Stimulated activated CD8-positive, alpha-beta memory T cell treated with anti-CD3 and anti-CD28 coated beads, Interleukin-15, amount 100 ng/mL, for 4 hours (primary cell): ENCODE measurements at places on chromosomes 1 and 21.

- DNase-seq: no peak
Measured at GRCh38 chr1:47406966-47407365, 9.1 kb upstream of the FOXE3 start.

GRCh38 chr1:234927971-234928640 is 200.5 kb downstream of the TOMM20 start:
- DNase-seq: no peak

GRCh38 chr1:95146637-95147036 is 29.5 kb downstream of the TLCD4 start:
- DNase-seq: no peak

DNA sequence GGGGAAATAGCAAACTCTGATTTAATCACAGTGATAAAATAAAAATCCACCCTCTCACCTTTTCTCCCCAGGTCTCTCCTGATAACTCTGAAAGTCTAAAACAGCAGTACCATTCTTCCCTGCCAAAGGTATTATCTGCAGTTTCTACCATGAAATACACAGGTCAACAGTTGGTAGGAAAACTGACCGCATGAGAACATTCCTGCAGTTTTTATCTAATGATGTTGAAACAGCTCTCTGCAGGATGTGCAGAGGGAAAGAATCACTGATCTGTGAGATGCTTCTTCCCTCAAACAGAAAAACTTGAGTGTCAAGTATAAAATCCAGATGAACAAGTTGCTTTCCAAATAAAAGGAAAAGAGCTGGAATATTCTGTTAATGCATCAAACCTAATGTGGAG is 39.1 kb downstream of the KCNJ6 start:
- DNase-seq: no peak

DNA sequence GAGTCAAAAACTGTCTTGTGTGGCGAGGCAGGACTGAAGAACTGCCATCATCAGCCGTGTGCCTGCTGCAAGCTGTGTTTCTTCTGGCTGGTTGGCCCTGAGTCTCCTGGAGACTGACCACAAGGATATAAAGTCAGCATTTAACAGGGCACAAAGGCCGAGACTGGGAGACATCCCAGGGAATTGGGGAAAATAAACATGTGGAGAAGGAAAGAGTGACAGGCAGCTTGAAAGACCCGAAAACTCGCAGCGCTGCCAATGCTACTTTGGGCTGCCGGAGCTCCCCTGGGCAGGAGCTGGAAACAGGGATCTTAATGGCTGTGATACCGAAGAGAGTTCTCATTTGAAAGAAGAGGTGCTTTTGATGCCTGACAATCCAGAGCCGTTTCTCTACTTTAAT is 125.3 kb upstream of the HMGB4 start:
- DNase-seq: no peak

DNA sequence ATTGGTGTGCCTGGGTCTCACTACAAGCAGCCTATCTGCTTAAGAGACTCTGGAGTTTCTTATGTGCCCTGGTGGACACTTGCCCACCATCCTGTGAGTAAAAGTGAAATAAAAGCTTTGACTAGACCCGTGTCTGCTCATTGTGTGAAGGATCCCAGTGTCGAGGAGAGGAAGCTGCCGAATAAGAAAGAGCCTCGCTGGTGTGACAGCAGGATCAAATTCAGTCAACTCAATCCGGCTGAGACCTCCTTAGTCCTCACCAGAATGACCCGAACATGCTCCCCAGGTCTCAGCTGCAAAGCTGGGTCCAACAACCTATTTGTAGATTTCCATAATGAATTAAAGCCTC is 14.8 kb downstream of the CD2 start:
- no peak for DNase-seq

DNA sequence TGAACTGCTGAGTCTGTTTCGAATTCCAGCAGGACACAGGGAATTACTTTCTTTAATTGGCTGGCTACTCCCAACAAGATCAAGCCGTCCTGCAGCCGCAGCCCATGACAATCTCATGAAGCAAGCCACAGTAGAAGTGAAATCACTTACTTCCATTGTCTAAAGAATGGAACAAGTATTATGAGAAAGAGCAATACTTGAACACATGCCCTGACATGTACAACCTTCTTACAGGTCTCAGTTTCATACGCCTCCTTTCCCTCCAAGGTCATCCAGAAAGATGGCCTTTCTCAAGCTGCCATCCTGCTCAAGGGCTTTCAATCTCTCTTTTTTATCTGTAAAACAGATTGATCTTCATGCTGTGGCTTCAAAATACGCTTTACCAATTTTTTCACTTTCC is 85.1 kb downstream of the PCSK9 start:
- DNase-seq: no peak

GRCh38 chr1:93979718-93980319 is 70.6 kb upstream of the GCLM start:
- no peak for DNase-seq

GRCh38 chr1:75668813-75669212 is 55.7 kb upstream of the ACADM start:
- no peak for DNase-seq

DNA sequence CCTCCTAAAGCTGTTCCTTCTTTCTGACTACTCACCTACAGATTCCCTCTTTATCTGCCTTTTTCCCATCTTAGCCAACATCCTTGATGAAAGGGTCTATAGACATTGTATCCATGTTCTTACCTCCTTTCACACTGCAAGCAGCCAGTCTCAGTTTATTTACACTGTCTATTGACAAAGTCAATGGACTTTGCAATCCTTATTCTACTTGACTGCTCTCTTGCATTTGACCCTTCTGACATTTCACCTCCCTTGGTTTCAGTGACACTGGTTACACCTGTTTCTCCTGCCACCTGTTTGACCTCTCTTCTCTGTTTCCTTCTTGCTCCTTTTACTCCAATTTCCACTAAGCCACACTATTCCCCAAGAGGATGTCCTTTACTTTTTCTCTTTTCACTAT is 224.0 kb upstream of the SNX7 start:
- DNase-seq: no peak

GRCh38 chr21:44708866-44709425 is 2.4 kb downstream of the TSPEAR start:
- DNase-seq: no peak

GRCh38 chr1:94666797-94667196 is 125.2 kb upstream of the F3 start:
- no peak for DNase-seq

GRCh38 chr1:11802616-11802972 is 3.2 kb downstream of the MTHFR start:
- DNase-seq: no peak

- DNase-seq: no peak
Measured at GRCh38 chr1:107966550-107966949, 1.6 kb upstream of the VAV3 start.

- DNase-seq: no peak
Measured at GRCh38 chr1:20609541-20609940, 20.6 kb downstream of the CDA start.

GRCh38 chr21:40706176-40706575 is 140.8 kb downstream of the DSCAM start:
- DNase-seq: no peak

- DNase-seq: no peak
Measured at GRCh38 chr1:53688381-53689102, 50.4 kb downstream of the GLIS1 start.
